ENCODE measurements at places on chromosomes 13 and 19. TPM values are rescaled to one million over a fixed set of nuclear protein-coding genes. Genes with fewer than 3 reads are reported as not detected.

GRCh38 chr13:96172066-96172465 is 82.2 kb downstream of the HS6ST3 start:
- DNase-seq = no peak

C19orf67 gene
- not detected for total RNA-seq

ATP8B3 gene
- 2.2 TPM for total RNA-seq

- DNase-seq = no peak
Measured at GRCh38 chr19:19214159-19214490, 2.4 kb downstream of the NCAN start.

DNA sequence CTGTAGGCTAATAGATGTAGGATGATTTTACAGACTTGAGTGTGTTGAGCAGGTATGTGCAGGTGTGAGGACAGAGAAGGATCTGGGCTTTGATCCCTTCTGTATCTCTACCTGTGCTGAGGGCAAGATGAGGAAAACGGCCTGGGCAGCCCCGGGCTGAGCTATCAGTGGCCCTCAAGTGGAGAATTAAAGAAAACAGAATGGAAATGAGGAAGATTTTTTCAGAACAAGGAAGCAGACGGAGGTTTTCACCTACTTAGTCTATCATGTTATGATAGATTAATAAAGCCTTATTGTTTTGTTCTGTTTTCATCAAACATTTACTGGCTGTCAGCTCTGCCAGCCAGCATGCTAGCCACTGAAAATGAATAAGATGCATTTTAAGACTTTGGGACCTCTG is 22.3 kb upstream of the FOXO1 start:
- DNase-seq = no peak

- DNase-seq = no peak
Measured at GRCh38 chr19:30204721-30205120, 167.5 kb upstream of the ZNF536 start.

DNA sequence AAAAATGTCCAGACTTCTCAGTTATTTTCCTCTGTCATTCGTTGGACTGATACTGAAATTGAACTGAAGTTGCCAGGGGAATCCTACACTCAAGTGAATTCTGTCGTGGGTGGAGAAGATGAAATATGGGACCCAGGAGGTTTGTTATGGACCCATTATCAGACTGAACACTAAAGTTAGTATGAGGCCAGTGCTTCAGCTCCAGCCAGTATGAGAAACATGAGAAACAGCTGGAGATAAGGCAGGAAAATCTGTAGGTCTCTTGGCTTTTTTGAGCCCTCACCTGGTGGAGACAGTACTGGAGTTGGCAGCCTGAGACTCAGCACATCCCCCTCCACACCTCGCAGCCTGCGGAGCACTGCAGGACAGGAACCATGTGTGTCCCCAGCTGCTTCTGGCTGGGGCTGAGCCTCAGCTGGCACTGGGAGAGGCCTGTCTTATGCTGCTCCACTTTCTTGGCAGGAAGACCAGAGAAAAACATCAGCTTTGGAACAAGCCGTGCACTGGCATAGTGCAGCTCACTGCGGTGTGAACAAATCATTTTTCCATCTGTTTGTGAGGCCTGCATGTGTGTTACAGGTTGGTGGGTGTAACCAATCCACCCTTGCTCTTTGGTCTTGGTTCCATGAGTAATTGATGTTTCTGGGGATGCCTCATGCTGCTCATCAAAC is 641.0 kb downstream of the FGF9 start:
- DNase-seq = no peak

SYT5 gene
- total RNA-seq = not detected

DNA sequence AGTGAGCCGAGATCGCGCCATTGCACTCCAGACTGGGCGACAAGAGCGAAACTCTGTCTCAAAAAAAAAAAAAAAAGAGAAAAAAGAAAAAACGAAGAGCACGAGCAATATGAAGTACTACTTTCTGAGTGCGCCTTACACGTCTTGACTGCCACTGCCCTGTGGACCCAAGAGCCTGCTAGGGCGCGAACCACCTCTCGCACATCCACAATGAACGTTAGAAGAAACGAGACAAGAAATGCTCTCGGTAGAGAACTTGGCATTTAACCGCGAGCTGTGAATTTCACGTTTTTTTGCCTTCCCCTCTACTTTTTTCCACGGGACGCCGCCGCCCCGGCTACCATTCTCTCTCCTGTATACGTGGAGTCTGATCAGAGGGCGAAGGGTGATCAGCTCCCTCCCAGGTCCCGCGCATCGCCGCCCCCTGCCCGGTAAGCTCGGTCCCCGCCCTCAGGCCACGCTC is 454 bp downstream of the TIMM44 start:
- no peak for DNase-seq

ZNF575 gene
- total RNA-seq = not detected

DNA sequence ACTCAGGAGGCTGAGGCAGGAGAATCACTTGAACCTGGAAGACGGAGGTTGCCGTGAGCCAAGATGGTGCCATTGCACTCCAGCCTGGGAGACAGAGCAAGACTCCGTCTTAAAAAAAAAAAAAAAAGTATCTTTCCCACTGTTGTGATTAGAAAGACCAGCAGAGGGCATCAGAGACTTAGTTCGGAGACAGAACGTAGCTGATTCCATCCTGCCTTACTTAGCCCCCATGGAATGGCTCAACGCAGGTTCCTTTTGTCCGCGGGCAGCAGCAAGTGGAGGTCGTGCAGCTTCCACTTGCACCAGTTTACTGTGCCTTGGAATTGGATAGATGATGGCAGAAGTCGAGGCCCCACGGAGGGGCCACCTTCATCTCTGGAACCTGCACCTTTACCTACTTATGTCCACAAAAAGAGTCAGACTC is 8.1 kb downstream of the TIMM29 start:
- DNase-seq = no peak

PGLYRP2 gene
- not detected for total RNA-seq

DMKN gene
- 40.7 TPM for total RNA-seq

IFNL1 gene
- total RNA-seq = not detected

ZNF835 gene
- 6.5 TPM for total RNA-seq

DNA sequence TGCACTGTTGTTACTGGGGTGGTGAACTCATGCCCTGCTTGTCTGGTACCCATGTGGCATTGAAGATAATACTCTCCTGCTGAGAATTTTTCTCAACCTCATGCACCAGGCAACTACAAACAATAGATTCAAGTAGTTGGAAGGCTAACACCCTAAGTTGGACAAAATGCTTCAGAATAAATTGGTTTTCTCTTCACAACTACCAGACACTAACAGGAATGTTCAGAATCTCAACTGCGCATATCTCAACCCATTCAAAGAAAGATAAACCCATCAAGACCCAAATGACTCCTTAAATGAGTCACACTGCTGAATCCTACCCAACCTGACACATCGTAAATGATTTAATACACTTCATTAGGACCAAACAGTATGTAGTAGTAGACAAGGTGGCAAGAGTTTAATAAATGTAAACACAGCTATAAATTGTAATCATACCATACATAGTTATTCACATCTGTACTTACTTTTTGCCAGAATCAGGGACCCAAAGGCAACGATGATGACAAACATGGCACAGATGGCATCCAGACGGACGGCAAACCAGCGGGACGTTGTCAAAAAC is 227.4 kb downstream of the ABCC4 start:
- DNase-seq = no peak

DNA sequence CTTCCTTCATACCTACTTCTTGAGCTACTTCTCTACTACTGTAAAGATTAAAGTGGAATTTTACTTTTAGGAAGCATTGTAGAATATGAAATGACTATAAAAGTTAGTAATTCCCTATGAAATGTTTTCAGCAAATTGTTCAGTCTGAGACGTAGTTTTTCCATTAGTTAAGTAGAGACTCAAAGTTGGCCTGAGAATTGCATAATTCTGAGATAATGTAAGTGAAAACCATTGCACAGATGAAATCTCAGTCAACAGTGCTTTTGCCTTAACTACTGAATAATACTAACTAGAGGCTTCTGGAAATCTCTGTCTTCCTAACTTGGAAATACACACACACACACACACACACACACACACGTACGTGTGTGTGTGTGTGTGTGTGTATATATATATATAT is 125.9 kb downstream of the FGF14 start:
- DNase-seq = no peak

- DNase-seq = no peak
Measured at GRCh38 chr13:110524541-110525257, 36.8 kb downstream of the RAB20 start.

DNA sequence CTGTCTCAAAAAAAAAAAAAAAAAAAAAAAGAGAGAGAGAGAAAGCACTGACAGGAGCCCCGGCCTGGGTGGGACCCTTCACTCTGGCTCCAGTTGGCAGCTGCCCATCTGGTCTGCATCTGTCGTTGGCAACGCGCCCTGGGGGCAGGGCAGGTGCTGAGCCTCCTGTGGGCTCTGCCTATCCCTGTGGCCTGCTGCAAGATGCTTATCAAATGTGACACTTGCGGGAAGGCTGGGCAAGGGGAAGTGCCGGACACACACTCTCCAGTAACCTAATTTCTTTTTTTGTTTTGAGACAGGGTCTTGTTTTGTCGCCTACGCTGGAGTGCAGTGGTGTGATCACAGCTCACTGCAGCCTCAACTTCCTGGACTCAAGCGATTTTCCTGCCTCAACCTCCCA is 10.7 kb upstream of the KPTN start:
- no peak for DNase-seq
